Endodermal cell (in vitro differentiated cells): ENCODE measurements at places on chromosomes 5 and 9. TPM values are rescaled to one million over a fixed set of nuclear protein-coding genes. Genes with fewer than 3 reads are reported as not detected.
A peak's percentile ranks its signal among the peaks of the same experiment; 100 is the strongest.

GRCh38 chr5:151030379-151030778 is 10.0 kb downstream of the GPX3 start:
- DNase-seq: no peak

GRCh38 chr9:38641985-38642864 is 21.8 kb upstream of the ANKRD18A start:
- DNase-seq: peak; percentile 82

GRCh38 chr9:121399126-121399882 is 29.3 kb upstream of the STOM start:
- no peak for DNase-seq

GRCh38 chr5:32387211-32387610 is 57.3 kb downstream of the ZFR start:
- no peak for DNase-seq

- DNase-seq: no peak
Observed at GRCh38 chr5:130109152-130109551, 204.9 kb downstream of the CHSY3 start.

DNA sequence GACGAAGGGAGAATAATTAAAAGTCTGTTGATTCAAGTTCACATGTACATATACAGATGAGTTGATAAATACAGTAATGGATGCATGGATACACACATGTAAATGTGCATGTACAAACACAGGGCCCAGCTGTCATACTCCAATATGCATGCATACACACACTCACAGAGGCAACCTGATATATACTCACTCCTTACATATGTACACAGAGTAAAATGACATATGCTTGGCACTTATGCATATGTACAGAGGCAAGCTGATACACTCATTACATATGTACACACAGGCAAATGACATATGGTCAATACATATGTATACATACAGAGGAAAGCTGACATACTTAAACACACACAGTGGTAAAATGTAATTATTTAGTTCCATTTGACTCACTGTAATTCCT is 7.2 kb upstream of the TMEFF1 start:
- no peak for DNase-seq

DOK3 gene
- 7.2 and 7.7 TPM in 2 replicates for total RNA-seq

- DNase-seq: no peak
Observed at GRCh38 chr9:27209034-27209433, 87.9 kb downstream of the EQTN start.

- DNase-seq: no peak
Observed at GRCh38 chr9:126793686-126794417, 11.0 kb upstream of the ZBTB43 start.

GRCh38 chr5:168292786-168293696 is 1.6 kb downstream of the WWC1 start:
- DNase-seq: peak; percentile 77

GRCh38 chr9:19809422-19810269 is 20.8 kb upstream of the SLC24A2 start:
- DNase-seq: no peak
